ENCODE measurements at places on chromosomes 13 and 19.

DNA sequence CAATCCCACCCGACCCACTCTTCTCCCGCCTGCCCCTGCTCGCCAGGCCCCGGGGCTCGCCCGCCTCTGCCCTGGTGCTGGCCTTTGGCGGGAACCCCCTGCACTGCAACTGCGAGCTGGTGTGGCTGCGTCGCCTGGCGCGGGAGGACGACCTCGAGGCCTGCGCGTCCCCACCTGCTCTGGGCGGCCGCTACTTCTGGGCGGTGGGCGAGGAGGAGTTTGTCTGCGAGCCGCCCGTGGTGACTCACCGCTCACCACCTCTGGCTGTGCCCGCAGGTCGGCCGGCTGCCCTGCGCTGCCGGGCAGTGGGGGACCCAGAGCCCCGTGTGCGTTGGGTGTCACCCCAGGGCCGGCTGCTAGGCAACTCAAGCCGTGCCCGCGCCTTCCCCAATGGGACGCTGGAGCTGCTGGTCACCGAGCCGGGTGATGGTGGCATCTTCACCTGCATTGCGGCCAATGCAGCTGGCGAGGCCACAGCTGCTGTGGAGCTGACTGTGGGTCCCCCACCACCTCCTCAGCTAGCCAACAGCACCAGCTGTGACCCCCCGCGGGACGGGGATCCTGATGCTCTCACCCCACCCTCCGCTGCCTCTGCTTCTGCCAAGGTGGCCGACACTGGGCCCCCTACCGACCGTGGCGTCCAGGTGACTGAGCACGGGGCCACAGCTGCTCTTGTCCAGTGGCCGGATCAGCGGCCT is 4.1 kb downstream of the LRFN3 start:
- DNase-seq, result no peak

DNA sequence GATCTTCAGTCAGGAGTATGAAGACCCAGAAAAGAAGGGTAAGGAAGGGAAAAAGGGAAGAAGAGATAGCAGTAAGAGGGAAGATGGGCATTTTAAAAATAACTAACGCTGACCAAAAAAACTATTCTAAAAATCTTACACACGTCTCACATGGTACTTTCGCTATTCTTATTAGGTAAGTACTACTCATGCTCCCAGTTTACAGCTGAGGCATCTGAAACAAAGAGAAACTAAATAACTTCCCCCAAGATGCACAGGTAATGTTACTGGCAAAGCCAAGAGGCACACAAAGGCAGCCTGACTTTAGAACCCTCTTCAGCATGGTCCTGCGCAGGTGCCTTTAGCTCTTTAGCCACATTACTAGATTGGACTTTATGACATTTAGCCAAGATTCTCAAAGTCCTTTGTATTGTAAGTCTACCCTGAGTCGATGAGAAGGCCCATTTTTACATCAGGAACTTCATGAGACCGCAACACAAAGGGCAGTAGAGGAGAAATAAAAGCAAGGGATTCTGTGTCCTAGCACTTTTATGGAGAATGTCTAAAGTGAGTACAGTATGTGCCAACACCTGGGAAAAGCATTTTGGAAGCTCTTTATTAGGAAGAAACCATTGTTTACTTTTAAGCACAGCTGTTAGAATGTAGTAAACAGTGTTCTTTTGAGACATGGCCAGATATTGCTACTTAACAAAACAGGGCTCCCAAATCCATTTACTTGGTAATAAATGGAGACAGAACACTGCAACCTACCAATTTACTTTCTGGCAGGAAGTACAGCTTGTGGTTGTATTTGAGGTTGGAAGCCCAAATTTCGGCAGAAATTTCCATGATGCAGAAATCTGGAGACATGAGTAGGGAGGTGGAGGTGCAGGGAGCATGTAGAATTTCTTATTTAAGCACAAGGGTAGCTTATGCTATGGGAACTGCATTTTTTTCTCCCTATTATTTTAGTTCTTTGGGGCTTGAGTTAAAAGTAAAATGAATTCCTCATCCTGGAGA is 250.7 kb downstream of the KCTD12 start:
- DNase-seq, result no peak

- no peak for DNase-seq
These were observed 8.1 kb downstream of the ANO8 start for GRCh38 chr19:17326595-17326966.

- DNase-seq, result peak; percentile 11
These were observed 575.8 kb downstream of the DACH1 start for GRCh38 chr13:71290963-71291841.

- DNase-seq, result no peak
These were observed 178.8 kb upstream of the RFC3 start for GRCh38 chr13:33639158-33639557.

- no peak for DNase-seq
These were observed 415.9 kb downstream of the FGF9 start for GRCh38 chr13:22086597-22087330.

DNA sequence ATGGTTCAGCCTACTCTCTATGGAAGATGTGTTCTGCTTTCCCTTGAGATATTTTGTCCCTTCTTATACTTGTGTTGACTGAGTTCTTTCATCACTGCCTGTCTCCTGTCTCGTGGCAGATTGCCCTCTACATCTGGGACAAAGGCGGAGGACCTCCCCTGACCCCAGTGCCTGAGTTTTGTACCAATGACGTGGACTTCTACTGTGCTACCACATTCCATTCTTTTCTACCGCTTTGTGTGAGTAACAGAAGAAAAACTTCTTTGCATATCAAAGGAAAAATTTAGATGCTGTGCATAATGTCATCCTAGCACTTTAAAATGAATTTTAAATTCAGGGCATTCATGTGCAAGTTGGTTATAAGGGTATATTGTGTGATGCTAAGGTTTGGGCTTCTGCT is 74.6 kb downstream of the B3GLCT start:
- DNase-seq, result no peak

DNA sequence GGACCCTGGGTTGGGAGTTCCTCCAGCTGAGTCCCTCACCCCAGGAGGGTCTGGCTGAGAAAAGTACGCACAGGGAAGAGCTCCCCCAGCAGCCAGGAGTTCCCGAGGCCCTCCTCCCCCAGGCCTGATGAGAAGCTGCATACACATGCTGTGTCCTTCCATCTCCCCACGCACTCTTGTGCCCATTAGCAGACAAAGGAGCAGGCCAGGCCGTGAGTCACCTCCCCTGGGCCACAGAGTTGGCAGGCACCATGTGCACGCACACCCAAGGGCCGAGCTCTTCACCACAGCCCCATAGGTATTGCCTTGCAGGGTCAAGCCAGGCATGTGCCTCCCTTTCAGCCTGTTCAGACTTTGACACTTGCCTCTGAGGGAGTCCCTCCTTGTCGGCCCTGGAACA is 17.5 kb downstream of the MAU2 start:
- DNase-seq, result no peak

GRCh38 chr13:27981006-27981708 is 7.3 kb downstream of the URAD start:
- no peak for DNase-seq

- DNase-seq, result no peak
These were observed 725 bp downstream of the PSMD8 start for GRCh38 chr19:38375098-38375493.

DNA sequence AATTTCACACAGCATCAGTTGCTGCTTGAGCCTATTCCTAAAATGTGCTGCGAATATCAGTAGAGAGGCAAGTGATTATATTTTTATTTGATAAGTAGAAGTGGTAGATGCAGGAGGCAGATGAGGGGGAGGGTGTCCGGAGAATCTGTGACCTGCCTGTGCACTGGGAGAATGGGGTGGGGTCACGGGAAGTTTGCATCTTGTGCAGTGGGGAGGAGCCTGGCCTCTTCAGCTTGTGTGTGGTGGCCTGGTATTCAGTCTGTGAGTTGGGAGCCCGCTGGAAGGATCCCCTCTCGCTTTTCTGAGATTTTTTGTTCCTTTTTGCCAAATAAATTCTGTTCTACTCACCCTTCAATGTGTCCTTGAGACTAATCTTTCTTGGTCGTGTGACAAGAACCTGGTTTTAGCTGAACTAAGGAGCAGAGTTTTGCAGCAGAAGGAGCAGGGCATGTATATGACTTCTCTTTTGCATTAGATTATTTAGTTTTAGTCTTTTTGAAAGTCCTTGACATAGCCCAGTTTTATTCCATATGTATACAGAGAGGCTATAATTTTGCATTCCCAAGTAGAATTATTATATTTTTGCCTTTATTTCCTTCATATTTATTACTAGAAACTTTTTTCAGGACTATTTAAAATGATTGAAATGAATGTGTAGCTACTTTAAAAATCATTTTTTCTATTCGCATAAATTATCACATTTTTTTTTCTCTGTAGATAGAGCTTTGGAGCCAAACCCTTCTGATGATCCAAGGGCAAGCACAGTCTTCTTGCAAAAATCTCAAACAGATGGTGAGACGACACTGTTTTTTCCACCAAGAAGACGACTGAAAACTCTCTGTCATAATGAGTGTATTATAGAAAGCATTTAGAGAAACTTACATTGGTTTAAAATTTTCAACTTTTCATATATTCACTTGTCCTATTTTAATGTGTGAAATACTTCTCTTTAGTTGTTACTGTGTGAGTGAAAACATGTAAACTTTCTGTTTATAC is 1257.2 kb downstream of the UQCRFS1 start:
- DNase-seq, result no peak

Measured in A673 (cell line).